ENCODE measurements at places on chromosomes 1 and 21.
A peak's percentile ranks its signal among the peaks of the same experiment; 100 is the strongest.

- DNase-seq = no peak
Measured at GRCh38 chr1:5684791-5685190, 307.4 kb downstream of the NPHP4 start.

GRCh38 chr1:174788981-174789380 lies 210.8 kb upstream of the CACYBP start:
- no peak for DNase-seq

- peak; percentile 11 for DNase-seq
Measured at GRCh38 chr1:156055281-156056048, 883 bp downstream of the LAMTOR2 start.

- no peak for DNase-seq
Measured at GRCh38 chr1:166032572-166033371, 134.0 kb downstream of the FAM78B start.

All from activated CD4-positive, alpha-beta T cell treated with anti-CD3 and anti-CD28 coated beads, Interleukin-2, Interleukin-4, amounts not matched to agents 100 ng/mL and 50 ng/mL, durations not matched to agents 16 hours and 8 hours (primary cell).